Stimulated activated CD8-positive, alpha-beta memory T cell treated with anti-CD3 and anti-CD28 coated beads, Interleukin-2, amount 100 ng/mL, for 1 hour (primary cell): ENCODE measurements at places on chromosomes 3 and 15.

- DNase-seq, result no peak
Measured at GRCh38 chr3:135100366-135100765, 305.3 kb downstream of the EPHB1 start.

DNA sequence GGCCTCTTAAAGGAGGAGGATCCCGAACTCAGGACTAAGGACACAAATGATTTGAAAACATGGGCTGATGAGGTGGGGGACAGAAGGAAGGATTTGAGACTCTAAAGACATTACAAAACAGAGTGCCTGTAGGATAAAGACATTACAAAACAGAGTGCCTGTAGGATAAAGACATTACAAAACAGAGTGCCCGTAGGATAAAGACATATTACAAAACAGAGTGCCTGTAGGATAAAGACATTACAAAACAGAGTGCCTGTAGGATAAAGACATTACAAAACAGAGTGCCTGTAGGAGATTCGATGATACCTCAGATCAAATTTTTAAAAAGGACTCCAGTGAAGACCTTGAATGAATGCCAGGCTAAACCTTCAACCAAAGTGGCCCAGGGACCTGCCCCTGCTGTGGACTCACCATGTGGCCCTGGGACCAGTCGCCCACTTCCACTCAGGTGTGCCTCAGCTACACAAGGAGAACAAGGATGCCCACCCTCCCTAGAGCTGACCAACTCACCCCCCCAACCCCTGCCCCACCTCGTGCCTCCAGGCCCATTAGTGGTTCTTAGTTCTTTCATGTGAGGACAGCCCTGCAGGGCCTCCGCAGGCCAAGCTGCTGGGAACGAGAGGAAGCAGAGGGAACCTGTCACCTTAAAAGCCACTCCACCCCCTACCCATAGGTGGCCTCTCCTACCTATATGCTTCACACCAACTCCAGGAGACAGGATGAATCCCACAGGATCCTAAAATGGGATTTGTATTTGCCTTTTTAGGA lies 59.8 kb downstream of the SH3BP5 start:
- no peak for DNase-seq

GRCh38 chr15:75578948-75579920 lies at the start of gene PTPN9:
Gene PTPN9 (minus strand): TSS chr15:75579315. CDS start chr15:75578776, 539 bp downstream.
- peak; percentile 37 for DNase-seq

DNA sequence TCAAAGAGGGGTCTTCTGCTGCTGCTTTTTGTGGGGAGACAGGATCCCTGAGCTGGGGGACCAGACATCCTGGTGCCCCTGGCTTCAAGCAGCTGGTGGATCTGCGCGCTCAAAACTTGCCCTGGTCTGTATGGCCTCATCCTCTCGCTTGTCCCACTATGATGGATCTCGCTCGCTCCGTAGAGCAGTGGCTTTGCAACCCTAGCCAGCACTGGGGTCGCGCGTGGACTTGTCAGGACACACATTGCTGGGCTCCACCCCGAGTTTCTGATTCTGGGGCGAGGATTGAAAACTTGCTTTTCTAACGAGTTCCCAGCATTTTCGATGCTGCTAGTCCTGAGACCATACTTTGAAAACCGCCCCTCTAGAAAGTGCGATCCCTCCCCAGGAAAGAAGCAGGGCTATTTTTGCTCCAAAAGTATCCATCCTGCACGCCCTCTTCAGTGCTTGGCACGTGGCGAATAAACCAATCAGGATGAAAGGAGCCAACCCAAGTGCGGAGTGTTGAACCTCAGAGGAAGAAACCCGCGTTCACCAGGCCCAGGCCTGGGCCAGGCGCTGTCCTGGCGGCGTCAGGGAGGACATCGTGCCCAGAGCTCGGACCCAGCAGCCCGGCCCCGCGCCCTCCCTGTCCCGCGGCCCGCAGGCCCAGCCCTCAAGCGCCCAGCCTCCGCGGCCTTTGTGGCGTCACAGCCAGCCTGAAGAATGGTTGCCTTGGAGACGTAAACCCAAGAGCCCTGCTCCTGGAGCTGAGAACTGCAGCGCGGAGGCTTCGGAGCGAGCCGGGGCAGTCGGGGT lies at the start of gene CFAP100:
CFAP100 (plus strand) TSS at position 731 of the 798 bp plus-strand sequence. CDS start 1,092 bp downstream, outside the sequence.
- no peak for DNase-seq

DNA sequence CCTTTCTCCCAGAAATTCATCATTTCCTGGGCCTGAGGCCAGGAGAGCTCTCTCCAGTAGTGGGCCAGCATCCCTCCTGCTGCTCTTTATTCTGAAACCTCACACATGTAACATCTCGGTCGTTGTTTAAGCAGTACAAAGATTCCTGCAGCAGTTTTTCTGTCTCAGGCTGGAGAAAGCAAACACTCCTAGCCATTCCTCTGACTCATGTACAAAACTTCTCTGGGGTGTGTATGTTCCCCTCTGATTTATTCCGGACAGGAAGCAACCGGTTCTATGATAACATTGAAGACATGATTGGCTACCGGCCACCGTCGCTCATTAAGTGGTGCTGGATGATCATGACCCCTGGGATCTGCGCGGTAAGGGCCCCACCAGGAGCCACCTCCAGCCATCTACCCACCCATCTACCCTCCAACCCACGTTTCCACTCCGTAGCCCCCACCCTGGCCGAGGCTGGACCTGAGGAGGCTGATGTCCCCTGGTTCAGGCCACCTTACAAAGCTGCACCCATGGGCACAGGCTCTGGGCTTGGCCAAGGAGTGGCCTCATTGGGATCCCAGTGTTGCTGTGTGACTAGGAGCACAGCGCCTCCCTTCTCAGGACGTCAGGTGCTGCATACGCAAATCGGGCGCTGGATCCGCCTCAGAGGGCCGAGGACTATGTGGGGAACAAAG lies 58.6 kb upstream of the SLC6A1 start:
- no peak for DNase-seq

DNA sequence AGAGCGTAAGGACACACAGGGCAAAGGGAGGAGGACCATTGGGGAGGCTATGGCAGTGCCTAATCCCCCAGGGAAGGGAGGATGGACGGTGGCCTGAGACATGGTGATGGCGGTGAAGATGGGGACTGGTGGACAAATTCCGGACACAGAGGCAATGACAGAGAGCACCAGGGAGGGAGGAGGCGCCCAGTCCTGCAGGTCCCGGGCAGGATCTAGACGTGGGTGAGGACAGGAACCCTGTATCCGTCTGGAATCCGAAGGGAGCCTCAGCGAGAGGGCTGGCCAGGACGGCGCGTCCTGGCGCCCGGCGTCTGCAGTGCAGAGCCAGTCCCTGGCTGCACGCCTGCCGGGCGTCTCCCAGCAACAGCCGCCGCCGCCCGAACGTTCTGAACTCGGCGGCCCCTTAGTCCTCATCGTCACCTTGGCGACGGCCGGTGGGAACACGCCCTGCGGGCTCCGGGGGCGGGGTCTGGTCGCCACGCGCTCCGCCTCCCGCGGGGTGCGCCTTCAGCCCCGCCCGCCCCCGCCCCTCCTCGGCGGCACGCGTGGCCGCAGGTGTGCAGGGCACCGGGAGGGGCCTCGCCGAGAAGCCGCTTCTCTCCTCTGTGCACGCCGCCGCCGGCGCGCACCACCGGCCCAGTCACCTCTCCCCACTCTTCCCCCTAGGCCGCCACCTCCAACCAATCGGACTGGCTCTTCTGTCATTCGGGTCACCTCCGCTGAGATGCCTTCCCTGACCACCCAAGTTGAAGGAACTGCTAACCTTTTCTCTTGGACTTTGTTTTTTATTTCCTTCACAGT lies 11.6 kb downstream of the XIRP1 start:
- DNase-seq, result peak; percentile 77

GRCh38 chr3:12454076-12454815 lies 30.0 kb upstream of the TSEN2 start:
- no peak for DNase-seq

GRCh38 chr3:16186565-16186964 lies 12.1 kb downstream of the GALNT15 start:
- no peak for DNase-seq

- DNase-seq, result no peak
Measured at GRCh38 chr15:83449250-83449671, 2.1 kb downstream of the SH3GL3 start.

GRCh38 chr3:27108322-27108721 lies 260.9 kb downstream of the NEK10 start:
- no peak for DNase-seq

DNA sequence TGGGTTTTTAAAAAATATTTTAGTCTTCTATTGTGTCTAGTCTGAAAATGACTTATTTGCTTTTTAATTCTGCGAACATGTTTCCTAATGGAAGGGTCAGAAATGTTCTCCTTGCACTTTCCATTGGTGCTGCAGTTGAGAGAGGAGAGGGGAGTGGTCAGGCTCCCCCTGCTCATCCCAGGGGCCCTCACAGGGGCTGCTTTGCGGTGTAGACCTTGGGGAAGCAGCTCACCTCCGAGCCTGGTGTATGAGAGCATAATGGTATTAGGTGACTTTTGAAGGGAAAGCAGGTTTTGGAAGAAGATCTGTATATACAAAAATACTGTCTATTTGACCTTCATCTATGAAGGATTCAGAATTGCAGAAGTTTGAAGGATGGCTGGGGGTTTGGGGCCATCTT lies 28.3 kb downstream of the APBA2 start:
- DNase-seq, result no peak

- no peak for DNase-seq
Measured at GRCh38 chr15:33468740-33469139, 158.0 kb downstream of the RYR3 start.

GRCh38 chr3:179079537-179079936 lies 7.9 kb upstream of the ZMAT3 start:
- DNase-seq, result no peak

- DNase-seq, result no peak
Measured at GRCh38 chr15:85691350-85692240, 103.1 kb downstream of the KLHL25 start.

DNA sequence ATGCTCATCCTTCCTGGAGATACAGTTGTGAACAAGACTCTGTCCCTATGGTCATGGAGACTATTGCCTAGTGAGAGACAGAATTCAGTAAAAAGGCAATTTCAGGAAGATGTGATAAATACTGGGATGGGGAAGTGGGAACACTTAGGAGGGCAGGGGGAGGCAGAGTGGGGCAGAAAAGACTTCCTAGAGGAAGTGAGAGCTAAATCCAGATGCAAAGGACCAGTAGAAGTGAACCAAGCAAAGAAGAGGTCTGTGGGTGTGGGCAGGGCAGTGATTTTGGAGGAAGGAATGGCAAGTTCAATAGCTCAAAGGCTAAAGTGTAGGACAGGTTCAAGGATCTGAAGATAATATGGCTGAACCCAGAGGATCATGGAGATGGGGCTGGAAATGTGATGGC lies 68.9 kb downstream of the CD200R1L start:
- DNase-seq, result no peak

- DNase-seq, result no peak
Measured at GRCh38 chr3:192847941-192848340, 69.7 kb downstream of the MB21D2 start.

DNA sequence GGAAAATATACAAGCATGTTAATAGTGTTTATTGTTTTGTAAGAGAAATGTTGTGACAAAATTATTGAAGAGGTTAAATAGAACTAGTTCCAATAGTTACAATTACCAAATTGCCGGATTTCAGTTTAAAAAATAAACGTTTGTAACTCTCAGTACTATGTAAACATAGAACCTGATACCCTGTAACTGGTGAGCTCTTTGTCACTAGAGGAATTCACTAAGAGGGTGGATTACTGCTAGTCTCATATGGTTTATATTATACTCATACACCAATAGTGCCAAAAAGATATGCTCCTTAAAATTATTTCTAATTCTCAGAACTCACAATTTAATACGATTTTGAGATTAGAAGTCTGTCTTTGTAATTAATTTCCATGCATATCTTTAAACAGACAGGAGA lies 7.6 kb upstream of the GMNC start:
- no peak for DNase-seq

- DNase-seq, result no peak
Measured at GRCh38 chr3:46393011-46393410, 13.9 kb downstream of the CCR5AS start.

- no peak for DNase-seq
Measured at GRCh38 chr3:114863848-114864247, 283.2 kb downstream of the ZBTB20 start.

DNA sequence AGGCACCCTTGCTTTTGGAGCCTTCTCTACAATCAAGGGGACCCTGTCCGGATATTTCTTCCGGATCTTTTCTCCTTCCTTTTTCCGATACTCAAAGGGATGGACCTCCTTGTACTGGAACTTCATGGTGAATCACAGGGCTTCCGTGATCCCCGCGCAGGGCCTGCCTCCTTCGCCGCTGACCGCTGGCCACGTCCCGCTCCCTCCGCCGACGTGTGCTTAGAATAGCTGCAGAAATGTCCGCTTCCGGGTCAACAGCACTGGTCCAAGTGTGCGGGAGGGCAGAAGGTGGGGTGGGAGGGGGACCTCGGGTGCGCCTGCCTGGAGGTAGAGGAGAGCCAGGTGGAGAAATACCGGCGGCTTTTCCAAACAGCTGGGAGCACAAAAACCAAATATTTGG lies 3.0 kb upstream of the ZNF774 start:
- no peak for DNase-seq

GRCh38 chr3:197775317-197775716 lies 15.7 kb upstream of the LRCH3 start:
- no peak for DNase-seq

DNA sequence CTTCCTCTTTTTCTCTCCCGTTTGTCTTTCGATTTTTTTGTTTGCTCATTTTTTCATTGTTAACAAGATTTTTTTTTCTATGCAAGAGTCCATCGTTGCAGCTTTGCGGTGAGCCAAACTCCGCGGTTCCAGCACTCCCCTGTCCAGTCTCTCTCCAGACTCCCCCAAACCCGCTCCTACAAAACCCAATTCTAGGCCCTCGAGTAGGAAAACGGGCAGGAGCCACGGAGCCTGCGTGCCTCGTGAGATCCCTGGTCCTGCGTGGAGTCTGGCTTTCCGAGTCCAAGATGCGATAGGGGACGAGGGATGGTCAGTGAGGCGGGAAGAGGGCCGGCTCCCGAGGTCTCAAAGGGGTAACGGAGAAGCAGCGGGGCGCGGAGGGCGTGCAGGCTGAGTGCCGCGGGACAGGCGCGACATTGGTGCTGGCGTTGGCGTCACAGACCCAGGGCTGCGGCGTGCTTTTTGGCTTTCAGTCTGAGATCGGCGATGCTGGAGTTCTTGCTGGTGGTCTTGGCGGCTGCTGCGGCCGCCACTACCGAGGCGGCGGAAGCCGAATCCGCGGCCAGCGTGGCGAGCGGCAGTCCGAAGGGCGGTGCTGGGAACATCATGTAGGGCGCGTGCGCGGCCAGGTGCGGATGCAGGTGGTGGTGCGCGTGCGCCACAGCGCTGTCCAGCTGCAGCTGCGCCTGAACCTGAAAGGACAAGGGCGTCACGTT lies 8.5 kb downstream of the SHOX2 start:
- no peak for DNase-seq

GRCh38 chr3:45860481-45860880 lies 18.6 kb upstream of the LZTFL1 start:
- DNase-seq, result no peak
